A172 (cell line): ENCODE measurements at places on chromosomes 3 and 15. TPM values are rescaled to one million over a fixed set of nuclear protein-coding genes. Genes with fewer than 3 reads are reported as not detected.
A peak's percentile ranks its signal among the peaks of the same experiment; 100 is the strongest.

DNA sequence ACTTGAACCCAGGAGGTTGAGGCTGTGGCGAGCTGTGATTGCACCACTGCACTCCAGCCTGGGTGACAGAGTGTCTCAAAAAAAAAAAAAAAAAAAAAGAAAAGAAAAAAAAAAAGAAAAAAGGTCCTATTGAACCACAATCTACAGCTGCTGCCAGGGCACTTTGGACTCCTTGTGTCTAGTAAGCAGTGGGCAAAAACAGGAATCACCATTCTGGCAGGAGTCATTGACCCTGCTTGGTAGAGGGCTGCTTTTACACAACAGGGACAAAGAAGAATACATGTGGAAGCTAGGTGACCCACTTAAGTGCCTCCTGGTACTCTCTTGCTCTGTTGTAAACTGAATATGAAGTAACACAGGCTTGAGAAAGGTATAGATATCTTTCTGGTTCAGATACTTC, 14.6 kb upstream of the PCCB start:
- no peak for DNase-seq

GRCh38 chr3:62665627-62666437, 209.4 kb downstream of the CADPS start:
- peak; percentile 49 for DNase-seq

TM4SF18 gene
- total RNA-seq, result 0.45 and 2.1 TPM in 2 replicates

DNA sequence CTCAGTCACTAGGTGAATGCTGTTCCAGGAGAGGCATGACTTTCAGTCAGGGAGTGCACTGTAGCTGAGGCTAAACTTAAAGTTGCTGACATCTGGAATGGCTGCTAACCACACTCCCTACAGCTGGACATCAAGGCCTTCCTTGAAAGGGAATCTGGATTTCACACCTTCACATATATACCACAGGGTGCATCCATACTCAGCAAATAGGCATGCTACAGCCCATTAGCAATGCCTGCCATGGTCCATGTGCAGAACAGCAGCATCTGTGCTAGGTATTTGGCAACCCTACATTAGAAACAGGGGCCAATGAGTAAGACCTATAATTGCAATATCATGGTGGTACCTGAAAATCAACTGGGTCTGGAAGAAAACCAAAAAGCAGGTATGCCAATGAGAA, 74.8 kb downstream of the SNTN start:
- DNase-seq, result no peak

GRCh38 chr15:41804361-41804760, 23.5 kb upstream of the JMJD7 start:
- no peak for DNase-seq

- peak; percentile 99 for DNase-seq
Measured at GRCh38 chr15:58331913-58332675, 99.7 kb upstream of the LIPC start.

CFAP92 gene
- 0.34 and 0.53 TPM in 2 replicates for total RNA-seq

CHRNA7 gene
- 0.10 and 0.19 TPM in 2 replicates for total RNA-seq

DNA sequence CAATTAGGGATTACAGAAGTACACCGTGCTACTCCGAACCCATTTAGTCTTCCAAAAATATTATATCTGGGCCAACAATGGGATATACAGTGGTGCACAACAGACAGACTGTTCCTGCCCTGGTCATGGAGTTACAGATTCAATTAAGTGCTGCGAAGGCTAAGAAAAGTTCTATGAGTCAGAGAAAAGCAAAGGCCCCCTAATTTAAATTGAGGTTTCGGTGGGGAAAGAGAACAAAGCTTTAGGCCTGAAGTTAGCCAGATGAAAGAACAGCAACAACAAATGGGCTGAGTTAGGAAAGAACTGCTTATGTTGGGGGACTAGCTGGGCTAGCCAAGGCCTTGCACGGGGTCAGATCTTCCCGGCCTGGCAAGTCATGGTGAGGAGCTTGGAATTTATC, 131.8 kb downstream of the MDFIC2 start:
- no peak for DNase-seq

GRCh38 chr3:33919312-33920120, 121.1 kb downstream of the PDCD6IP start:
- no peak for DNase-seq

GRCh38 chr3:180253283-180253682, 216.5 kb upstream of the PEX5L start:
- DNase-seq, result no peak

TMEM40 gene
- total RNA-seq, result 2.9 TPM in 1 of 2 replicates, not detected in the other

RYR3 gene
- not detected in 2 replicates for total RNA-seq

GRCh38 chr3:145094355-145094941, 1066.5 kb downstream of the PLOD2 start:
- peak; percentile 69 for DNase-seq

GRCh38 chr3:139758654-139759291, 81.0 kb upstream of the NMNAT3 start:
- DNase-seq, result peak; percentile 75

GRCh38 chr3:95333826-95334225, 1271.0 kb downstream of the NSUN3 start:
- peak; percentile 1 for DNase-seq

DNA sequence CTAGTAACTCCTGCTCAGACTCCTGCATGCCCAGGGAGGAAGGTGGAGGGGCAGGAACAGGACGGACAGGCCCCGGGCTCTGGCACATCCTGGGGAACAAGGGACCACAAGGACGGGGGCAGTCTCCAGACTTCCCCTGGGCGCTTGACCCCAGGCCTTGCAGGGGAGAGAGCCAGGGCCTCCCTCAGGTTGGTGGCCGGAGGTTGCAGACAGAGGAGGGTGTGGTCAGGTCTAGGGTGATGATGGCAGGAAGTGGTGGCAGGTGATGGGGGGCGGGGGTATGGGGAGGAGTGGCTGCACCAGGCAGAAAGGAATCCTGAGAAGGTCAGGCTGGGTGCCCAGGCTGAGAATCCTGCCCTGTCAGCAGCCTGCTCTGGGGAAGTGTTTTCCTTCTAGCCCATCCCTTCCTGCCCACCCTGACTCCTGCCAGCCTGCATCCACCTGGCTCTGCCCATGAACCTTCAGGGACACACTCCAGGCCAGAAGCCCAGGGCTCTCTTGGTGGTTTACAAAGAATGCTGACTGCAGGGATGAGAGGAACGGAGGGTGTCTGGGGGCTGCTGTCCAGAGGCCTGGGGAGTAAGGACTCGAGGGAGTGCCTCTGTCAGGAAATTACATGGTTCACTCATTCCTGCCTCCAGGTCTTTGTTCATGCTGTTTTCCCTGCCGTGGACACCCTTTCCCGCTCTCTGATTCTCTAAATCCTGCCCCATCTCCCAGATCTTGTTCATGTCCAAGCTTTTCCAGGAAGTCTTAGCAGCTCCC, 15.8 kb downstream of the LOXL1 start:
- DNase-seq, result peak; percentile 85

GRCh38 chr3:46124216-46125177, 83.6 kb downstream of the CCR1 start:
- DNase-seq, result no peak

SCN11A gene
- not detected in 2 replicates for total RNA-seq

DNA sequence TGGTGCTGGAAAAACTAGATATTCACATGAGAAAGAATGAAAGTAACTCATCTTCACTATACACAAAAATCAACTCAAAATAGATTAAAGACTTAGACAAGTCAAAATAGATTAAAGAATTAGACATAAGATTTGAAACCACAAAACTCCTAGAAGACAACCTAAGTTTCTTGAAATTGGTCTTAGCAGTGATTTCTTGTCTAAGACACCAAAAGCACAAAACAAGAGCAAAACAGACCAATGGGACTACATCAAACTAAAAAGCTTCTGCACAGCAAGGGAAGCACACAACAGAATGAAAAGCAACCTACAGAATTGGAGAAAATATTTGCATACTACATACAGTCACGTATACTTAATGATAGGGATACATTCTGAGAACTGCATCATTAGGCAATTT, 6.5 kb upstream of the VPS39 start:
- no peak for DNase-seq

DNAH1 gene
- 0.69 and 3.1 TPM in 2 replicates for total RNA-seq

GRCh38 chr15:42140383-42141070, 15.9 kb downstream of the PLA2G4F start:
- no peak for DNase-seq

- DNase-seq, result peak; percentile 35
Measured at GRCh38 chr3:177410730-177411129, 213.4 kb upstream of the TBL1XR1 start.

DNA sequence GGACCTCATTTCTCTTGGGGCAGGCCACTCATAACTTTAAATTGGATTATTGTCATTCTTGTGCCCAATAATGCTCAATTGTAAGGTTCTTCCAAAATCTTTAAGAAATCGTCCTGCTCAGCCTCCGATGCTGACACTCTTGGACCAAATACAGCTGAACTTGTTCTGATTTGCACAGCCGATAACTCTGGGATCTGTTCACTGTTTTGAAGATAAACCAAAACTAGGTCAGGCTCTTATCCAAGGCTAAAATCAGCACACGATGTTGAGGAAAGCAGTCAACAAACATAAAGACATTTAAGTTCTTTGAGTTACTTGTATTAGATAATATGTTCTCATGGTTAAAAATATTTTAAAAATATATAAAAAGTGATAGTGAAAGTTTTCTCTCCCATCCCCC, 52.0 kb upstream of the NEO1 start:
- DNase-seq, result no peak

GRCh38 chr3:100629421-100630127, 20.2 kb downstream of the ADGRG7 start:
- DNase-seq, result no peak

FAM107A gene
- total RNA-seq, result not detected in 2 replicates

CDC25A gene
- 21.1 and 33.6 TPM in 2 replicates for total RNA-seq

GRCh38 chr15:60419753-60420152, 22.0 kb upstream of the ANXA2 start:
- DNase-seq, result no peak

DNA sequence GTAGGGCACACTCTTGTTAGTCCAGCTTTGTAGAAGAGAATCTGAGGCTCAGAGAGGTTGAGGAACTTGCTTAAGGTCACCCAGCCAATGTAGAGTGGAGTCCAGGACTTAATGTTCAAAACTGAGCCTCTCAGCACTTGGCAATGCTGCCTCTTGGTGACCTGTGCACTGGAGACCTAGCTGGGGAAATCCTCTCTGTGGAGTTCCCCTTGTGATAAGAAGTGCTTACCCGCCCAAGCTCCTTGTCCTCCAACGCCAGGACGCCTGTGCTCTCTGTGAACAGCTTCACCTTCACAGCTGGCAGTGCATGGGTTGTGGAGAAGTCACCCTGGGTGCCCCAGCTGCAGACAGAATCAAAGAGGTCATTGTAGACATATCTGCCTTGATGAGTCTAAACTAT, 219.1 kb upstream of the FEZF2 start:
- DNase-seq, result no peak

- peak; percentile 5 for DNase-seq
Measured at GRCh38 chr3:181948286-181948685, 236.6 kb downstream of the SOX2 start.

EXD1 gene
- total RNA-seq, result not detected in 2 replicates

HDAC11 gene
- 16.7 and 17.4 TPM in 2 replicates for total RNA-seq

- DNase-seq, result no peak
Measured at GRCh38 chr3:23304424-23304823, 101.3 kb downstream of the UBE2E2 start.

DNA sequence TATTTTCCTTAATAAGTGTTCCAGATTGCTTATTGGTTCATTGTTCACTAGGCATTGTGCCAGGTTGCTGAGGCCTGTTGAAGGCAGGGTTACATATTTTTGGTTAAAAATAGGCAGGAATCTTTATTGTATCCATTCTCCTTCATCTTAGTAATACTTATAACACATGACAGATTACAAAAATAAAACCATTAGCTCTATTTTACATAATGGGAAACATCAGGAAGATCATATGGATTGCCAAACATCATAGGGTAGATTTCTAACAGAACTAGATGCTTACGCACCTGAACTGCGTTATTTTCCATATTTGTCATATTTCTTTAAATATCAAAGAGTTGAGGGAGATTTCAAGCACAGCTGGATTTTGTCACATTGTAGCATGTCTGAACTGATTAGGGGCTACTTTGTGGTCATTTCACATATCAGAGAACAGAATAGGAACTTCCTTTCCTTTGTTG, 462.9 kb upstream of the SGO1 start:
- DNase-seq, result peak; percentile 28

- no peak for DNase-seq
Measured at GRCh38 chr3:4907643-4908432, 71.4 kb upstream of the BHLHE40 start.

DNA sequence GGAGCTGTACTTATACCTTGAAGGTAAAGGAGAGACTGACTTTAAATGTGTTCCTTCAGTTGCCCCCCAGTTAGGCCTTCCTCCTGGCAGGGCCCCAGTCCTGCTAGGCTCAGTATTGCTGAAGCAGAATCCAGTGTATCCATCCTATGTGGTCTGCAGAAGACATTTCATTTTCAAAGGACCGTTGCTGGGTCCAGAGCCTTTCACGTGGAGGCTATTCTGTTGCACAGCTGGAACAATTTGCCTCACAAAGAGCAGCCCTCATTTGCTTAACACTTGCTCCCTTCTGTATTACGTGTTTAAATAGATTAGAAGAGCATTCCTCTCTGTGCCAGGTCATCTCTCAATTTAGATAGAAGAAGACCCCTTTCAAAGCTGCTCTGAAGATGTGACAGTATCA, 78.9 kb upstream of the CFAP20DC start:
- no peak for DNase-seq

CAMP gene
- not detected in 2 replicates for total RNA-seq

GRCh38 chr3:189186101-189186500, 14.3 kb downstream of the TPRG1 start:
- DNase-seq, result no peak

DNA sequence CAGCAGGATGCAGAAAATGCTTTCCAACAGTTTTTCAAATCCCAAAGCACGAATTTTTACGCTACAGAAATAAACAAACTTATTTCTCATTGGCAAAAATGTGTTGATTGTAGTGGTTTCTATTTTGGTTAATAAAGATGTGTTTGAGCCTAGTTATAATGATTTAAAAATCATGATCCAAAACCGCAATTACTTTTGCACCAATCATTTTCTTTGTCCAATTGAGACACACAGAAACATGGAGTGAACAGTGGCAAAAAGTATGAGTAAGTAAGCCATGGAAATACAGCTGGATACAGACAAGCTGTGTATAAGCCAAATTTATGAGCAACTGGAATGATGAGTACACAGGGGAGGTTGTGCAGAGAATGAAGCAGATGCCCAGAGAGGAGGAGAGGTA, 427.9 kb downstream of the NTRK3 start:
- DNase-seq, result no peak

DNA sequence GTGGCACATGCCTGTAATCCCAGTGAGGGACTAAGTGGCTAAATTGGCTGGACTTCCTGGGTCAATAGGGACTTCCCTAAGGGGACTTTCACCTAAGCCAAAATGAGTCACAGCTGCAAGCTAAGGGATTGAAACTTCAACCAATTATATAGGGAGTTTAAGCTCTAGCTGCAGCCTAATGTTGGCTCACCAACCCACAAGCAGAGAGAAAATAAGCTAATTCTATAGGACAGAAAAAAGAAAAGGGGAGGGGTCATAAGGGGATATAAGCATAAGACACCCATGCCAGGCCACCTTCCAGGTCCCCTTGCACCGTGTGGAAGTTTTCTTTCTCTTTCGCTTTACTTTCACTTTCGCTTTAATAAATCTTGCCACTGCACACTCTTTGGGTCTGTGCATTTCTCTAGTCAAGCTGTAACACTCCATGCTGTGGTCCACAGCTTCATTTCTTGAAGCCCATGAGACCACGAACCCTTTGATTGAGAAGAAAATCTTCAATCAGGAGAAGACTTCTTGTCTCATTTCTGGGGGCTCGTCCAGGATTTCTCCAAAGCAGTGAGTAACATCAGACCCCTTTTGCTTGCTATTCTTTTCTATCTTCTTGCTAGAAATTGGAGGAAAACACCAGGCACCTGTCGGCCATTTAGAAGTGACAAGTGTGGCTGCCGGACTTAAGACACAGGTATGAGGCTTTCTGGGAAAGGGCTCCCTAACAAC, 192.3 kb downstream of the IGSF11 start:
- DNase-seq, result peak; percentile 82

- DNase-seq, result no peak
Measured at GRCh38 chr3:67034371-67034770, 36.3 kb downstream of the KBTBD8 start.
